ENCODE measurements at places on chromosomes 1 and 21.

GRCh38 chr1:226634166-226634588 lies 85.6 kb downstream of the STUM start:
- DNase-seq = peak; percentile 81

- no peak for DNase-seq
Observed at GRCh38 chr1:201769966-201770365, 59.0 kb upstream of the IPO9 start.

- no peak for DNase-seq
Observed at GRCh38 chr1:47584249-47584648, 146.4 kb downstream of the FOXD2 start.

DNA sequence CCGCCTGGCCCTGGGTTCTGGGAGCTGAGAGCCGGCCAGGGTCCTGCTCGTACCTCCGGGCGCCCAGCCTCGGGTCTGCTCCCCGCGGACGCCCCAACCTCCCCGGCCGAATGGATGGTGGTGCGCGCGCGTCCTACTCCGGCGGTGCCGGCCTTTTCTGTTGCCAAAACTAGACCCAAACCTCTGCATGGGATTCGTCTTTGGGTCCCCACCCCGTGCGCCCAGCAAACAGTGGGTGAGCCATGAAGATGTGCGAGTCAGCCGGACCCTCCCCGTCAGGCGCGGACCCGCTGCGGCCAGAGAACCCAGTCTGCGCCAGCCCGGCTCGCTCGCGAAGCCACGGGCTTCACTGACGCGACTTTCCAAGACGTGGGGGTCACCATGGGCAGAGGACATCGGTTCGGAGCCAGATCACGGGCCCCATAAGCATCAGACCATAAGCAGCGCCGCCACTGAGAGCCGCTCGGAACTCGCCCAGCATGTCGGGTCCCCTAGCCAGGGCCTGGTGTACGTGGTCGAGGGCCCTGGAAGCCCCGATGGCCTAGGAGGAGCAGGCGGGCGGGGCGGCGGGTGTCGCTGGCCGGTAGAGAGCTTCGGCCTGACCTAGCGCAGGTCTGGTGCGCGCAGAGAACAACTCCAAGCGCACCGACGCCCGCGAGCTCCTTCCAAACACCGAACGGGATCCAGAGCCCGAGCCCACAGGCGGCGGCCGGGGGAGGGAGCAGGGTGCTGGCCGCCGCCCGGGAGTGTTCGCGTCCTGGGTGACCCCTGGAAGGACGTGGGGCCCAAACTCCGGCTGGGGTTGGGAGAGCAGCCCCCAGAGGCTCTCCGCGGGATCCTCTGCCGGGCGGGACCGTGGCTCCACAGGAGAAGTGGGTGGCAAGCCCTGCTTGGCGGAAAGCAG lies 1.0 kb upstream of the TP73 start:
- no peak for DNase-seq

- peak; percentile 51 for DNase-seq
Observed at GRCh38 chr1:2212532-2213491, 15.3 kb upstream of the SKI start.

DNA sequence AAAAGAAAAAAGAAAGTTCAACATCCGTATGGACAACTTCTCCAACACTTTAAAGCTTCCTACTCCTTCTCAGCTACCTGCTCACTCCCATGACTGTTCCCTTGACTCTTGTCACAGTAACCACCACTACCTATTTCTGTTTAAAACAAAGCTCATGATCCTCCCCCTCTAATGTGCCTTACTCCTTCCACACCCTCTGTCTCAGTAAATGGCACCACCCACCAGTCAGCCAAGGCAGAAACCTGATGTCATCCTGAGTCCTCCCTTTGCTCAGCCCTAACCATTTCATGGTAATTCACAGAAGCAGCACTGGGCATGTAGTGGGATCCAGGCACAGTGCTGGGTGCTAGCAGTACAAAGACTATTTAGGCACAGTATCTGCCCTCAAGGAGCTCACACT lies 63.0 kb upstream of the PPM1J start:
- DNase-seq = no peak

DNA sequence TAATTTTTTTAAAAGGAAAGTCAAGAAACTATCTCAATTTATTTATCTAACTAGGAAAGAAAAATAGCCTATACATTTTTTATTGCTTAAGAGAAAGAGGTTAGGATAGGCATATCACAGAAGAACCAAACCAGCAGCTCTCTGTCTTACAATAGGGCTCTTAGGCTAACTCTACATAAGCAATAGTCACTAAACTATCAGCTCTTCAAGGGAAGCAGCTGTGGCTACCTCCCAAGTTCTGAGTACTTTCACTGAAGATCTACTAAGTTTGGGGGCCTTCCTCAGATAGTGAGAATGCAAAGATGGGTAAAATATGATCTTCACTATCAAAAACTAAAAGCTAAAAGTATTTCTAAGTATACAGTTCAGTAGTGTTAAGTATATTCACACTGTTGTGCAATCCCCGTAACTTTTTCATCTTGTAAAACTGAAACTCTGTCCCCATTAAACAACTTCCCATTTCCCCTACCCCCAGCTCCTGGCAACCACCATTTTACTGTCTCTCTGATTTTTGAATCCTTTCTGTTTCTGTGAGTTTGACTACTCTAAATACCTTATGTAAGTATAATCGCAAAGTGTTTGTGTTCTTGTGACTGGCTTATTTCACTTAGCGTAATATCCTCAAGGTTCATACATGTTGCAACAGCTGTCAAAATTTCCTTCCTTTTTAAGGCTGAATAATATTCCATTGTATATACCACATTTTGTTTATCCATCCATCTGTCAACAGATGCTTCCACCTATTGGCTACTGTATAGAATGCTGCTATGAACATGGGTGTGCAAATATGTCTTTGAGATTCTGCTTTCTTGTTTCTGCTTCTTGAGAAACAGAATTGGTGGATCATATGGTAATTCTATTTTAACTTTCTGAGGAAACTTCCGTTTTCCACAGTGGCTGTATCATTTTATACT lies 73.3 kb downstream of the ACBD6 start:
- DNase-seq = no peak

GRCh38 chr21:34054259-34054658 lies 19.1 kb upstream of the MRPS6 start:
- no peak for DNase-seq

DNA sequence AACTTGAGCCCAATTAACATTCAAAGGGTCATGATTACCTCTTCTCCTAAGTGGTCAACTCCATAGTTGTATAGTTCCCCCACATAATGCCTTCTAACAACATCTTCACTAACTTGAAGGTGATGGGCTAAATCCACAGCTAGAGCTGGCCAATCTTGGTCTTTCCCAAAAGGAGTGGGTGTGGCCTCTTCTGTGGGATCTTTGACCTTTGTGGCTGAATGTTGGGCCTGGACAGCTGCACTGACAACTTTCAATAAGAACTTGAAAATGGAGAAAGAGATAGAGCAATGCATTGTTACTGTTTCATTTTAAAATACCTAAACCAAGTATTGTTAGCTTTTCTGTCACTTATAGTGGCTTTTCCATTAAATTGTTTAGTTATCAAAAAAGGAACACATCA lies 59.2 kb downstream of the IARS2 start:
- no peak for DNase-seq
